ENCODE measurements at places on chromosomes 6 and 20.

- DNase-seq: peak; percentile 49
These were observed 551 bp upstream of the ATP5F1E start for GRCh38 chr20:59032713-59033059.

- DNase-seq: peak; percentile 66
These were observed 47.4 kb downstream of the SOD2 start for GRCh38 chr6:159645640-159646039.

- no peak for DNase-seq
These were observed 146.3 kb upstream of the MAFB start for GRCh38 chr20:40835321-40835720.

- DNase-seq: peak; percentile 67
These were observed 1.4 kb upstream of the MARCKS start for GRCh38 chr6:113855500-113856374.

GRCh38 chr6:158605266-158605878 is 39.2 kb downstream of the DYNLT1 start:
- peak; percentile 68 for DNase-seq

DNA sequence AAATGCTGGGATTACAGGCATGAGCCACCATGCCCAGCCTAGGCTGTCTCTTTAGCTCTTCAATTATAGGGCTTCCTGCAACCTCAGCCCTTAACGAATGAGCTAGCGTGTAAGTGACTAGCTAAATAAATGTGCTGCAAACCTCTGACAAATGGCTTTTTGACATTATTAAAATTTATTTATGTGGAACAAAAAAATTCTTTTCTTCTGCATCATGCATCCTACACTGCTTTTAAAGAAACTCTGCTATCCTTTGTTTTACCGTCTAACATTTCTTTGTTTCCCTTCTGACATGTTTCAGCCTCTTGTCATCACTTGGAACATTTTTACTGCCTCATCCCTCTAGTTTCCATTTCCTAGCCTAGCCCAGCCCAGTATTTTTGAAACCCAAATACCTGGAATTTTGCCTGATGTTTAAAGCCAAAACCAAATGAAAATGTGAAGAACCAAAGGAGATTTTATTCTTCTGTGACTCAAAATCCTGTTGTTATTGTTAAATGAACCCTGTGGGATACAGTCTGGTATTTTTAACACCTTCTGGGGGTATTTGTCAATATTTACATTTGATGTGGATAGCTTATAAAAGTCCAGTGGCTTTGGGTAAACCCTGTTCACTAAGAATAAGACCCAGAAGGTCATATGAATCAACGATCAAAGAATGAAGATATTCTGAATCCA is 9.5 kb downstream of the NT5E start:
- peak; percentile 96 for DNase-seq

All from fibroblast of skin of right biceps (primary cell).